Activated naive CD4-positive, alpha-beta T cell (primary cell): ENCODE measurements at places on chromosomes 13 and 19.

- DNase-seq: no peak
Measured at GRCh38 chr13:78777396-78777795, 118.4 kb upstream of the OBI1 start.

DNA sequence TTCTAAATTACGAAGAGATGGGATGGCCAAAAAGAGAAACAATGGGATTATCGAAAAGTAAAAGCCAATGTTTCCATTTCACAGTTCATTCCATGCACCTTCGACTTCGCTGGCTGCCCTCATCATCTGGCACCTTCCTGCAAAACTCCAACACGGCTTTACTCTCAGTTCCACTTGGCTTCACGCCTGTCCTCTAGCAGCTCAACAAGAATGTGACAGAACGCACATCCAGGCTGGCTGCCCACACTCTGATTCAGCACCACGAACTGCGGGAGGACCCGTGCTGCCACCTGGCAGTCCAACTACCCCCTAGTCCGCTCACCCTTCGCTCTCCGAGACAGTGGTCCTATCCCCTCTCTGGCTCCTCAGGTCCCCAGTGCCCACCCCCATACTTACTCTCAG, 11.7 kb downstream of the ATP7B start:
- DNase-seq: no peak

- no peak for DNase-seq
Measured at GRCh38 chr19:55309448-55309847, 15.7 kb downstream of the TMEM150B start.

GRCh38 chr19:4378886-4379285, 21.5 kb downstream of the SH3GL1 start:
- no peak for DNase-seq

- no peak for DNase-seq
Measured at GRCh38 chr13:109728061-109728460, 58.3 kb downstream of the IRS2 start.

DNA sequence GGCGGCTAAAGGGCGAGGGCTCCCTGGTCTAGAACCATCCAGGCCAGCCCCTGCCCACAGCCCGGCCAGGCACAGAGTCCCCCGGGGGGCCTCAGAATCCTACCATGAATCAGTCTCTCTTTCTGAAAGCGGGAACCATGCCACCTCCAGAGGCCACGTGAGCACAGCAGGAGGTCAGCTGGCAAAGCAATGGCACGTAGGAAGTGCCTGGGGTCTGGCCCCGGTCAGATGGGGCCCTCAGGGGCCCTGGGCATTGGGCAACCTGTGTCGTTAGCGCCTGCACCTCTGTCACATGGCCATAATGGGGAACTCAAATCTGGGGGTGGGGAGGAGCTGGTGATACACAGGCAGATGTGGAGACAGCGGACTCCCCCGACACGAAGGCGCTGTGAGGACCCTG, 8.8 kb downstream of the MFSD12 start:
- DNase-seq: no peak
